GM23248 (cell line): ENCODE measurements at places on chromosomes 16 and 17. TPM values are rescaled to one million over a fixed set of nuclear protein-coding genes. Genes with fewer than 3 reads are reported as not detected.

Gene PIPOX
- not detected in 2 replicates for total RNA-seq

GRCh38 chr16:17149904-17150483 lies 320.8 kb downstream of the XYLT1 start:
- peak; percentile 12 for DNase-seq

DNA sequence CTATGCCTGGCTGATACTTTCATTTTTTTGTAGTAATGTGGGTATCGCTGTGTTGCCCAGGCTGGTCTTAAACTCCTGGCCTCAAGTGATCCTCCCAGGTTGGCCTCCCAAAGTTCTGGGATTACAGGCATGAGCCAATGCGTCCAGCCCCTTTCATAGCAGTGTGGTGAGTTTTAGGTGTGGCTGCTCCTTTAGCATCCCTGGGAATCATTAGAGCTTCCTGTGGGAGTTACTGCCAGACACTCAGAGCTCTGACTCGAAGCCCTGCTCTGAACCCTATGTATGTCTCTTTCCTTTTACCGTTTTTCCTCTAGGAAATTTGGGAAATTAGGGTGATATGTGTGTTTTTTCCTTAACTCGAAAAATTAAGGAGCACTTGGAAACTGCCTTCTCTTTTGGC lies 44.5 kb downstream of the NDE1 start:
- peak; percentile 46 for DNase-seq

DNA sequence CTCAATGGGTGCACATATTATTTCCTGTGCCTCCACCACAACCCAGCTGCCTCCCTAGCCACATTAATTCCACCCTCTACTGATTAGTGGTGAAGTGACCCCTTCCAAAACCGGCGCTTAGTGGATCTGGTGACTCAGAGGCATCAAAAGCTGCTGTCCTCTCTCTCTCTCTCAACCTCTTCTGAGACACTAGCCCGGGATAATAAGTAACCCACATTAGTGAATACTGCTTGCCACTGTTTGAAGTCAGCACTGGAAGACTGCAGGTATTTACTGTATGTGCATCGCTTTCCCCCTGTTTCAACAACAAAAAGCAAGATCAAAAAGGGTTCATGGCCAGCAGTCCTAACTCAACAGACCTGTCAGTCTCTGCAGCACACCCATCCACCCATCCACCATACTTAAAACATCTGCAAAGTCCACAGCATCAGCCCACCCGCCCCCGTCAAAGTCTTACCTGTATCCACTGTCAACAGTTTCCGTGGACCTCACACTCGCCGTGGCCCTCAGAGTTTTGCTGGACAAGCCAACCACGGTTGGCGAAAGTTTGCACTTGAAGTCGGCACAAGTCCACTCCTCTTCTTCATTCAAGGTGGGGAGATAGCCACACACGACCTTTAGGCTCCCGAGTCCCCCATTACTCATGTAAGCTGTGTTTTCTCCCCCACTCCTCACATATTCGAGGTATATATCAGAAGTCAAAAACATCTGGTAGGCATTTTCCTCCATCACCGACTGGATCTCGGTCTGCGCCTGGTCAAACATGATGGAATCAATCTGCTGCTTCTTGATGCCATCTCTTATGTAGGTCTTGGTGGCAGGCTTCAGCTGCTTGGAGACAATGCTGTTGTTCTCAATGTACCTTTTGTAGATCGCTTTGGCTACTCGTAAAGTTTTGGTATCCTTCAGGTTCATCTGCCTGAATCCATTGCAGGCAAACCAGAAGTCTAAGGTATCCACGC lies 3.8 kb downstream of the AXIN2 start:
- DNase-seq, result peak; percentile 79

DNA sequence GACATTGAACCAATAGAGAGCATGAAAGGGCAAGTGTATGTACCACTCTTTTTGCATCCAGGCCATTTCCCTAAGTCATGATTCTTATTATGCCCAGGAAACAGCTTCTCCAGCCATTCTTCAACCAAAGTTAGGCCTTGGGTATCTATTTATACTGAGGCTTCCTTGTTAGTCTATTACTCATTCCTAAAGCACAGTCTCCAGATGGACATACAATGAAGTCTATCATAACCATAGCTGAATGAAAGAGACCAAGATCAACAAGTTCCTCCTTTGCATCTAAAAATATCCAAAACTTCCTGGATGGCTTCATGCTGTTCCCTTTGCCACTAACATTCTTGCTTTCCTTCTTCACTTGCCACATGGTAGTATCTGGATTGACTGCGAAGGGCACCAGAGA lies 265.9 kb downstream of the CDH8 start:
- no peak for DNase-seq

GRCh38 chr17:55320594-55321426 lies 56.0 kb downstream of the HLF start:
- DNase-seq, result no peak

GRCh38 chr17:56821847-56822534 lies 11.7 kb downstream of the C17orf67 start:
- DNase-seq, result no peak

DNA sequence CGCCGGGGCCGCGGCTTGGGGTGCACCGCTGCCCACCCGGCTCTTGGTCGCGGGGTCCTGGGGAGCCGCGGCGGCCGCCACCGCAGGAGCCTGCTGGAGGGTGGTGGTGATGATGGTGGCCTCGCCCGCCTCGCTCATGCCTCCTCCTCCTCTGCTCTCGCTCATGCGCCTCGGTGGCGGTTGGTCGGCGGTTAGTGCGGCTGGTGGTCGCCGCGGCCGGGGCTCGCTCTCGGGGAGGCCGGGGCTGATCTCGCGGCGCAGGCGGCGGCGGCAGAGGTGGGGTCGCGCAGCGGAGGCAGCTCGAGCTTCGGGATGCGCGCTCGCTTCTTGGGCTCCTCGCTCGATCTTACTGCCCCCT lies 41.6 kb downstream of the AHSP start:
- DNase-seq, result no peak
